ENCODE measurements at places on chromosomes 7 and 10.

GRCh38 chr7:123293710-123294109 is 93.9 kb upstream of the SLC13A1 start:
- H3K27me3 ChIP-seq = no peaks in the 10 kb centered on the region
- H3K36me3 ChIP-seq = no peaks in the 10 kb centered on the region
- H3K27ac ChIP-seq = no peak overlapping the region
- H3K4me1 ChIP-seq = no peaks in the 10 kb centered on the region

DNA sequence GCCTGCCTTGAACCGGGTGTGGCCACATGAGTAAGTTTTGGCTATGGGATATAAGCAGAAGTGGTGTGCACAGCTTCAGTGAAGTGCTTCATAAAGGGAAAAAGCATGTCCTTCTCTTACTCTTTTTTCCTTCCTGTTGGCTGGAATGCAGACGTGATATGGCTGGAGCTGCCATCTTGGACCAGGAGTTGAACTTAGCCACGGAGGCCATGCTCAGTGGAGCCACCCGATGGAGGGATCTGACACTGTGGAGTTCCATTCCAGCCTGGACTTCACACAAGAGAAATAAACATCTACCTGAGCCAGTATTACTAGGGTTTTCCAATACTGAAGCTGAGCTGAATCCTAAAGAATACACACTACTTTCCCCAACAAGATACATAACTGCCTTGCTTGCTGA is 52.3 kb downstream of the CCDC3 start:
- H3K4me1 ChIP-seq = no peaks in the 10 kb centered on the region
- no peaks in the 10 kb centered on the region for H3K27me3 ChIP-seq
- H3K27ac ChIP-seq = no peak overlapping the region
- no peaks in the 10 kb centered on the region for H3K36me3 ChIP-seq

DNA sequence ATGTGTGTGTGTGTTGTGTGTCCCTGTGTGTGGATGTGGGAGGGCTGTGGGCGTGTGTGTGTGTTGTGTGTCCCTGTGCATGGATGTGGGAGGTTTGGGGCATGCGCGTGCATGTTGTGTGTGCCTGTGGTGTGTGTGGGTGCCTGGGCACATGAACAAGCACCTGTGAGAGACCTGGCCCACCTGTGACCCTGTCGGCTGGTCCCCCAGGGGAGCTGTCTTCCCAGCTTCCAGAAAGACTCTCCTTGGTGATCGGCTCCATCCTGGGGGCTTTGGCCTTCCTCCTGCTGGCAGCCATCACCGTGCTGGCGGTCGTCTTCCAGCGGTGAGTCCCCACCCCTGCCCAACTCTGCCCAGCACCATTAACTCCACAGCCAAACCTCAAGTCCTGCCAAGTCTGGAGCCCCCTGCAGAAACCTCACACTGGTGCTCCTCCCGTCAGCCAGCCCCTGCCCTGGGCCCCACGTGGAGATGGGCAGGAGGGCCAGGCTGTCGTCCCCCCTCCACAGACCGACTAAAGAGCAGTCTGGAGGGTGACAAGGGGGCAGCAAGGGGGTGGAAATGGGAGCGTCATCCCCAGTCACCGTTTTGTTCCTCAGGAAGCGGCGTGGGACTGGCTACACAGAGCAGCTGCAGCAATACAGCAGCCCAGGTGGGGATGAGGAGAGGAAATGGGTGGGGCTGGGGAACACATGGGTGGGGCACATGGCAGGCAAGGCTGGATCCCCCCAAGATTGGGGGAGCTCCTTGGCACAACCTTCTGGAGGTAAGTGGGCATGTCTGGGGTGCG is 12.7 kb downstream of the EPHB6 start:
- no peak for DNase-seq
- no peak overlapping the region for H3K4me3 ChIP-seq
- H3K4me1 ChIP-seq = no peaks in the 10 kb centered on the region
- H3K27ac ChIP-seq = no peak overlapping the region
- H3K36me3 ChIP-seq = no peaks in the 10 kb centered on the region
- no peaks in the 10 kb centered on the region for H3K27me3 ChIP-seq

- no peak overlapping the region for H3K4me3 ChIP-seq
- no peak overlapping the region for H3K27ac ChIP-seq
- H3K36me3 ChIP-seq = no peaks in the 10 kb centered on the region
- DNase-seq = peak; percentile 7
Observed at GRCh38 chr7:111439977-111440376, 122.3 kb downstream of the IMMP2L start.

GRCh38 chr10:124222988-124223710 is 129.8 kb upstream of the CHST15 start:
- DNase-seq = no peak
- no peak overlapping the region for H3K4me3 ChIP-seq
- peaks cover 7% of the 10 kb centered on the region for H3K27me3 ChIP-seq
- H3K27ac ChIP-seq = no peak overlapping the region
